ENCODE measurements at places on chromosomes 4 and X.

- no peak for DNase-seq
These were observed 26.9 kb downstream of the ASB9 start for GRCh38 chrX:15242899-15243555.

DNA sequence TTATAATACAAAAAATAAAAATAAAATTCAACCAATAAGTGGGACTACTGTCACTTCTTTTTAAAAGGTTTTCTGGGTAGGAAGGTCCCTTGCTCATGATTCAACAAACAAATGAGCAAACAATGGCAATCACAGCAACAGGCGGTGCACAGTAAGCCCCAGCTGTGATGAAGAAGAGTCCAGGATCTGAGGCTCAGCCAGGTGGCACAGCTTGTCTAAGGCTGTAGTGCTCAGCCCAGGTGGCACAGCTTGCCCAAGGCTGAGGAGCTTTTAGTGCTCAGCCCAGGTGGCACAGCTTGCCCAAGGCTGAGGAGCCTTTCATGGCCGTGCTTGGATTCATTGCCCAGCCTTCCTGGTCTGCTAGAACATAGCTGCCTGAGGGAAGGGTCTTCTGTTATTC lies 75.0 kb downstream of the ZFYVE28 start:
- DNase-seq: no peak

- no peak for DNase-seq
These were observed 101.9 kb downstream of the EFNB1 start for GRCh38 chrX:68930542-68931317.

DNA sequence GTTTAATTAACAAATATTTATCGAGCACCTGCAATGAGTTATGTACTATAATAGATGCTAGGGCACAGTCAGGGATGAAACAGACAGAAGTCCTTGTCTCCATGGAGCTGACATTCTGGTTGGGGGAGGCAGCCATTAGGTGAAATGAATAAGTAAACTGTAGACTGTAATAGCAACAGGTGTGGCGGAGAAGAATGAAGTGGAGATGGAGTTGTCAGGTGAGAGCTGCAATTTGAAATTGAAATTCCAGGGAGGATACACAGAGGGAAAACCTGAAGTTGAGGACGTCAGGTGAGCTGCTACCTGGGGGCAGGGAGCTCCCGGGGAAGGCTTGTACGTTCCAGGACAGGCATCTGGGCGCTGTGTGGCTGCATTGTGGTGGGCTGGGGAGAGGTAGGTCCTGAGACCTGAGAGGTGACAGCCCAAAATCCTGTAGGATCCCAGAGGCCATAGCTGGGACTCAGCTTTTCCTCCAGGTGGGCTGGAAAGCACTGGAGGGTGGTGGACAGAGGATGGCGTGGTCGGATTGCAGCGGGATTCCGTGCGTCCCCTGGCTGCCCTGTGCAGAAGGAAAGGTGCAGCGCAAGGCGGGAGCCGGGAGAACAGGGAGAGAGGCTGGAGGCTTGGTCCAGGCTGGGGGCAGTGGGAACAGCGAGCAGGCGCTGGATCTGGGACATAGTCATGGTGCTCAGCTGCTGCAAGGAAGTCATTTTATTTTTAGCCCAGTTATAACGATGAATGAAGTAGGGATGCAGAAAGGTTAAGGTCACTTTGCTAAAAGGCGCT lies 24.8 kb downstream of the CYTL1 start:
- DNase-seq: no peak

DNA sequence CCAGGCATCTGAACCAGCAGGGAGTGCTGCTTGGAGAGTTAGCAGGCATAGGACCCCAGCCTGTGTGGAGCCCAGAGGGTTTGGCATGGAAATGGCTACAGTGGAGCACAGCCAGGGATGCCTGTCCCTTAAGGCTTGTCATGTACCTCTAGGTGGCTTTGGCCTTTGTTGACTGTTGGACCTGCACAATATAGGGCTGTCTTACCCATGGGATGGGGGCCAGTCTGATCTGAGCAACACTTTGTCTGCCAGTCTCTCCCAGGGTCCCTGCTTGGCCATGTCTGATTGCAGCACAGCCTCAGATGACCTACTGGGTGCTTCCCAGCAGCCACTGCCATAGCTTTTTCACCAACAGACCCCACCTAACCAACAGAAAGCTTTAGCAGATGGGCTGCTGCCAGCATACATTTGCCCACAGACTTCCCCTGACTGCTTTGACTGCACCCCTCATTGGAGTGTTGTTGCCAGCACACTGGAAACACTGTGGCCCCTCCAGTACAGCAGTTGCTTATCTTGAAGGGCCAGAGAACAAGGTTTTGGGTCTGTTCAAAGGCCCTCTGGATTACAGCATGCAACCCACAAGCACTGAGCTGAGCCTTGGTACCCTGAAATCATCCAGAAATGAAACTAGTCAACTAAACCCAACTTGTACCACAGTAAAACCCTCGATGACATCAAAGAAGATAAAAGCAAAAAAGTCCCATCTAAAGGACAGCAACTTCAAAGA lies 22.1 kb downstream of the ANAPC10 start:
- DNase-seq: no peak

DNA sequence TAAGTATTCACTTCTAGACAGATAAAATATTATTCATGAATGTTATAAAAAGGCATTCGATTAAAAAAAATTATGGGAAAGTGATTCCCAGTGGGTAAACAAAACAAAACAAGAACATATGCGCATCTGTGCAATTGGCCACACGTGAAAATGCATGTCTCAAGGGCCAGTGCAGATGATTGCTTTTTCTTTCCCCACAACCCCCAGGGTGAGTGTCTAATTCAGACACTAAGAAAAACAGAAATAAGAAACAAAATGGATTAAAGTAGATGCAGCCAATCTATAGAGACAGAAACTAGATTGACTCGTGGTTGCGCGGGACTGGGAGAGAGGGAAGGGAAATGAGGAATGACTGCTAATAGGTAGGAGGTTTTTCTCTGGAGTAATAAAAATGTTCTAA lies 49.5 kb downstream of the GPM6A start:
- no peak for DNase-seq

GRCh38 chr4:142292231-142292630 lies 553.9 kb downstream of the INPP4B start:
- DNase-seq: no peak

- DNase-seq: no peak
These were observed 10.5 kb upstream of the SLC39A8 start for GRCh38 chr4:102355748-102356147.

DNA sequence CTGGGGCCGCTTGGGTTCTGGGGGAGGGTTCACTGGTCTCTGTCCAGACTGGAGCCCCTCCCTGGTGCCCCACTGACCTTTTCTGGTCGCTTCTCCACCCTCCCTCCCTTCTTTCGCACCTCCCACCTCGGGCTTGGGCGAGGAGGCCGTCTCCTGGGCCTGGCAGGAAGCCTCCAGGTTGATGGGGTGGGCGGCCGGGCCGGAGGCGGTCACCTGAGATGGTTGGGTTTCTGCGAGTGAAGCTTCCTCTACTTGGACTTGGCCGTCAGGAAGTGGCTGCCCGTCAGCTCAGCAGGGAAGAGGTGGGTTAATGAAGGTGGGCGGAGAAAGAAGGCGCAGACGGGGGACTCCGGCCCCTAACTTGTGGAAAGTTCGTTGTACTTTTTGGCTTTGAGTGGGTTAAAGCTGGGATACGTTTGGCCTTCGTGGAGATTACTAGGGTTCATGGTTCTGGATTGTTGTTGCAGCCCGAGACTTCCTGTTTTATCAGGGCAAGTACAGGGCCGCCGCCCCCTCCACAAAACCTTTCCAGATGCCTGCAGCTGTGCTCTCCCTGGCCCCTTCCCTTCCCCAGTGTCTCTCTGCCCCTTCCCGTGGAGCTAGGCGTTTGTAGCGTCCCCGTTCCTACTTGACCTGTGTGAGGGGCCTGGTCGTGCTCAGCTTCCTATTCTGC lies 1.2 kb downstream of the AKAP17A start:
- DNase-seq: no peak

GRCh38 chrX:17053502-17053901 lies 107.0 kb downstream of the REPS2 start:
- no peak for DNase-seq
